ACHN (cell line): ENCODE measurements at places on chromosomes 2 and 18.
A peak's percentile ranks its signal among the peaks of the same experiment; 100 is the strongest.

GRCh38 chr18:61635901-61636528, 256.8 kb downstream of the RNF152 start:
- DNase-seq = peak; percentile 37

- DNase-seq = no peak
Measured at GRCh38 chr2:127348426-127349000, 39.3 kb downstream of the MAP3K2 start.

- peak; percentile 27 for DNase-seq
Measured at GRCh38 chr2:145380436-145381017, 860.6 kb upstream of the ZEB2 start.

- DNase-seq = peak; percentile 46
Measured at GRCh38 chr2:68253219-68254068, 1.1 kb upstream of the PPP3R1 start.

DNA sequence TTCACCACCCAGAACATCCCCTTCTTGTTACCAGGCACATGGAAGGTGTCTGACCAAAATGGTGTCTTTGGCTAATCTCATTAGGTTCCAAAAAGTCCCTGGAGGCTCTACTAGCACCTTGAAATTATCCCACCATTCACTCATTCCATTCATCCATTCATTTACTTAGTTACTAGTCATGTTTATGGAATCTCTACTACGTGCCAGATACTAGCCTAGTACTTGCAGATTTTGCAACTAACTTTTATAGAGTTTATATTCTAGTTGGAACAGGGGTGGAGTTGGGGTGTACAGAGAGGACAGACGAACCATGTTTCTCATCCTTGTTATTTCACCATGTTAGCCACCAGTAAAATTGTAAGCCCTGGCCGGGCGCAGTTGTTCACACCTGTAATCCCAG, 4.0 kb upstream of the NOP58 start:
- no peak for DNase-seq

GRCh38 chr2:217650229-217650628, 352.6 kb downstream of the TNS1 start:
- peak; percentile 49 for DNase-seq

GRCh38 chr18:54805571-54806334, 22.5 kb upstream of the RAB27B start:
- DNase-seq = no peak

GRCh38 chr18:56389190-56389589, 249.2 kb downstream of the TXNL1 start:
- no peak for DNase-seq

DNA sequence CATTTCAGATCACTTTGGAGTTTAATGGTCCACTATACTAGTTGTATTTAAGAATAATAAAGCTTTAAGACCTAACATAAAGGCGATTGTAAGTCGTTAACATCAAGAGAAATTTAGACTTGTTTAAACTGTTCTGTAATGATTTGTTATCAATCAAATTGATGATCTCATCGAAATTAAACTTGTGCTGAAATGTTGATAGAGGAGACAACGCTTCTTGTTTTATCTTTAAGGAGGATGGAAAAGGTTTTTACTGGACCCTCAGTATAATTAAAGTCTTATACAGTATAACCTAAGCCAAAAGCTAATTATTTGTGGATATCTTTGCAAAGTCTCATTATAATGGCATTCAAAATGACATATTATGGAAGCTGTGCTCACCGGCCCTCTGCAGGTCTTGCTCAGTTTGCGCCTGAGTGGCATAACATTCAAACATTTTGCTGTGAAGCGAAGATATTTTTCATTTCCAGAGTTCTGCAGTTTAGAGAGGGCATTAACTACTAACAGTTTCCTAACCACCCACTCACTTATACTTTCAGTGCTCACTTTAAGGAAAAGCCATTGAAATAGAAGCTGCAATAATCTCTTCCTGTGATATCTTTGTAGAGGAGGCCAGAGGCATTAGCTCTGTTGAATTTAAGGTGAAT, 1.4 kb upstream of the SERTAD2 start:
- peak; percentile 68 for DNase-seq

DNA sequence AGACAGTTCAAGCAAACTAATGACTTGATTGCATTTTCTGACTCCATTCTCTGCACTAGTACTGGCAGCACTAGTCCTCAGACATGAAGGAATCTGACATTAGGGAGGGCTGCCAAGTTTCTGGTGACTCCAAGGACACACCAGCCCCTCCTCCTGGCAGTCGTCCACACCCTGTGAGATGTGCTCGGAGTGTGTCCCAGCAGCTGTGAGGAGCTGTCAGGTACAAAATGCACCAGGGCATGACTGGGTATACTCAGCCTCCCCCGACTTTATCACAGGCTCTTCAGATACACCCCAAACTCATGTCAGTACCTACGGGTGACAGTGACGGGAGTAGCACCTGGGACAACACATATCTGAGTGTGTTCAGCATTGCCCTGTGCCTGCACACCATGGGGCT, 43.1 kb downstream of the EDAR start:
- DNase-seq = no peak
